Activated naive CD8-positive, alpha-beta T cell treated with anti-CD3 and anti-CD28 coated beads, Interleukin-2, amount 10 ng/mL, durations not matched to agents 7 days and 5 days (primary cell): ENCODE measurements at places on chromosomes 12 and 14. TPM values are rescaled to one million over a fixed set of nuclear protein-coding genes. Genes with fewer than 3 reads are reported as not detected.

GRCh38 chr12:128755566-128755965 lies 68.2 kb downstream of the SLC15A4 start:
- H3K27ac ChIP-seq = no peak overlapping the region
- H3K27me3 ChIP-seq = no peaks in the 10 kb centered on the region
- no peak overlapping the region for H3K4me3 ChIP-seq
- no peaks in the 10 kb centered on the region for H3K4me1 ChIP-seq
- no peak for DNase-seq

GRCh38 chr12:131506426-131506825 lies 204.5 kb upstream of the SFSWAP start:
- H3K4me3 ChIP-seq = no peak overlapping the region
- peaks cover 14% of the 10 kb centered on the region for H3K27me3 ChIP-seq
- H3K27ac ChIP-seq = no peak overlapping the region
- no peak for DNase-seq
- H3K36me3 ChIP-seq = no peaks in the 10 kb centered on the region

DNA sequence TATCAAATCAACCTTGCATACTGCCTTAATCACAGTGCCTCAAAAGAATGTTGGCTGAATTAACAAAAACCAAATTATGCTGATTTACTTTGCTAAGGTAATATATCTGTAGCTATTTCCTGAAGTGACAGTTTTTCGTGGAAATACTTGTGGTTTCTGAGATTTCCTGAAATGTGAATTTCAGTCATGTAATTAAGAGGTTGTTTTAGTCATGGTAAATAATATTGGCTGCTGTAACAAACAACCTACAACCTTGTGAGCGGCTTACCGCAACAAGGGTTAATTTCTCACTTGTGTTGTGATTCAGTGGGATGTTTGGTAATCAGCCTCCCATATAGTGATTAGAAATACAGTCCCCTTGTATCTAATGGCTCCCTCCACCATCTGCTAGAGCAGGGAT lies 387.9 kb downstream of the NELL2 start:
- H3K27me3 ChIP-seq = peaks cover 9% of the 10 kb centered on the region
- no peak overlapping the region for H3K27ac ChIP-seq
- H3K4me3 ChIP-seq = no peak overlapping the region
- H3K36me3 ChIP-seq = no peaks in the 10 kb centered on the region
- DNase-seq = no peak
- no peaks in the 10 kb centered on the region for H3K4me1 ChIP-seq

GRCh38 chr12:2739832-2740641 lies 54.7 kb upstream of the FKBP4 start:
- no peak for DNase-seq
- H3K27me3 ChIP-seq = no peaks in the 10 kb centered on the region
- H3K36me3 ChIP-seq = no peaks in the 10 kb centered on the region
- H3K27ac ChIP-seq = no peak overlapping the region
- H3K4me3 ChIP-seq = no peak overlapping the region

- peak; percentile 81 for DNase-seq
- peaks cover 19% of the 10 kb centered on the region for H3K4me1 ChIP-seq
- H3K27me3 ChIP-seq = no peaks in the 10 kb centered on the region
- H3K36me3 ChIP-seq = peaks cover 12% of the 10 kb centered on the region
- H3K27ac ChIP-seq = peak overlapping the region; percentile 98
These were observed 621 bp upstream of the ANAPC7 start for GRCh38 chr12:110403976-110404682.

DNA sequence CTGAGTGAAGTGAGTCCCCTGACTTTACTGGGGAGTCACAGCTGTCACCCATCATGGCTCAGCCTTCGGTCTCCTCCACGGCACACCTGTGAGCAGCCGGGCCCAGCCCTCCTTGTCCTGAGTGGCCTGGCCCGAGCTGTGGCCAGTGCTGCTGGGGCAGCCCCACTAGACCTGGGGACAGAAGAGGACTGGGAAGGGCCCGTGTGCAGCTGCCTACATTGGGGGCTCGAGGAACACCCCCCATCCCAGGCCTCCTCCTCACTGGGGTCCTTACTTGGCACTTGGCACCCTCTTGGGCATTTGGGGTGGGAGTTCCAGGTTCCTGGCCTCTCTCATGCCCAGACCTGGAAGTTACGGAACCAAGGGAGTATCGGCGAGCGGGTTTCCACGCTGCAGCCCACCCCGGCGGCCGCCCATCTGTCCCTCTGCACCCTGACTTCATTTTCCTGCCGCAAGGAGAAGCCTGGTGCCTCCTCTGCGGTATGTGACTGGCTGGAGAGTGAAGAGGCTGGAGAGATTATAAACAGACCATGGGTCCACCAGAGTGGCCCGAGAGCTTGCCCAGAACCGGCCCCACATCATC lies 179.7 kb downstream of the KIF26A start:
- DNase-seq = no peak
- H3K27me3 ChIP-seq = peaks cover 2% of the 10 kb centered on the region
- H3K4me3 ChIP-seq = no peak overlapping the region
- H3K4me1 ChIP-seq = no peaks in the 10 kb centered on the region

GRCh38 chr12:104220931-104221330 lies 5.4 kb downstream of the TXNRD1 start:
- peaks cover 8% of the 10 kb centered on the region for H3K36me3 ChIP-seq
- peaks cover 15% of the 10 kb centered on the region for H3K27me3 ChIP-seq
- no peak overlapping the region for H3K27ac ChIP-seq
- H3K4me1 ChIP-seq = peaks cover 24% of the 10 kb centered on the region
- no peak overlapping the region for H3K4me3 ChIP-seq

CEP128 gene
- 30.0 TPM for total RNA-seq

GCH1 gene
- 47.3 TPM for total RNA-seq

LRTM2 gene
- total RNA-seq = not detected
